ENCODE measurements at places on chromosomes 6 and 20. TPM values are rescaled to one million over a fixed set of nuclear protein-coding genes. Genes with fewer than 3 reads are reported as not detected.

- no peak for DNase-seq
Measured at GRCh38 chr20:25000268-25000801, 7.8 kb upstream of the APMAP start.

GRCh38 chr6:157312757-157313156 is 10.6 kb downstream of the TMEM242 start:
- DNase-seq, result no peak

GRCh38 chr6:39054577-39055142 is 6.1 kb downstream of the GLP1R start:
- DNase-seq, result no peak

DNA sequence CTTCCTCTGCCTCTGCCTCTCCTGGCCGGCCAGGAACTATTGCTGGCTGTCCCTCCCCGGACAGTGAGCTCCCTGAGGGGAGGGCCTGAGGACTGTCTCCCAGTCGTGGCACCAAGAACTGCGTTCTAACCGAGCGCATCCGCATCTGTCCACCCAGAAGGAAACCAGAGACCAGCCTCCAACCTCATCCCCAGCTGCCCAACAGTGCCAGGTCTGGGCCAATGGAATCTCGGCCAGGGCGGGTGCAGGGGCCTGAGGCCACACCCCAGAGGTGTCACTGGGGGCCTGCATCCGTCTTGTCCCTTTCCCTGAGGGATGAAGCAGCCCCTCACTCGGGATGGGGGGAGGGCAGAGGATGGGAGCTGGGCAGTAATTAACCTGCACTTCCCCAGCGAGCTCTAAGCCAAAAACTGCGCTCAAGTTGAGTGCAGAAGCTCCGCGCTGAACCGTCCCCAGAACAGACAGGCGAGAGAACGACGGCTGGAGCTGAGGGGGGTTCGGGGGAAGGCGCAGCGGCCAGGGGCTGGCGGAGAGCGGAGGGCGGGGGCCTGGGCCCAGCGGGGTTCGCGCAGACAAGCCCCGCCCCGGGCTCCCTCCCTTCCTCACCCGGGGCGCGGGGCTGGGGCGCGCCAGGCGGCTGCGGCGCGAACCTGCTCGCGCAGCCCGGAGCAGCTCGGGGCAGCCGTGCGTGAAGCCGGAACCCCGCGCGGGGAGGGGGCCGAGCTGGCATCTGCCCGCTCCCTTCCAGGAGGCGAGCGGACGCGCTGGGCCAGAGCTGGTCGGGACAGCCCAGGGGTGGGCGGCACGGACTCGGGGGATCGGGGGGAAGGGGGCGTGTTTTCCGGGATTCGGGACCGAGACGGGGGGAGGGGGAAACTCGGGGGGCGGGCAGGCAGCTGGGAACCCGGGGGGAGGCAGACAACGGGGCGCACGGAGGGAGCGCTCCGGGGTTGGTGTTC is 1.4 kb downstream of the TFEB start:
- DNase-seq, result no peak

ID1 gene
- 152 TPM for total RNA-seq

- no peak for DNase-seq
Measured at GRCh38 chr20:53227523-53227922, 255.4 kb downstream of the TSHZ2 start.

DNA sequence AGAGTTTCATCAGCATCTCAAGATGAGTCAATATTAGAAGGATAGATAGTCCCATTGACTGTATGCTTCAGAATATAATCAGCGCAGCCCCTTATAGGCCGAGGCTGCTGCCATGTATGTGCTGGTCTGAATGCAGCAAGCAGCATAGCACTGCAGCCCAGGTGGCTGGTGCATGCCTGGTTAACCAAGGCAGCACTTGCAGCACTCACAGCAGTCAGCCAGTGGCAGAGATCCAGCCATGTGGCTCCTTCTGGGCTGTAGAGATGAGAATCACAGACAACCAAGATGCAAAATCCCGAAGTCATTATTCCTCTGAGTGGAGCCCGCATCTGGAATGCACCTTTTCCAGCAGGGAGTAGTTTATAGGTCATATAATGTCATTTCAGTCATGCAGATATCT is 251.9 kb downstream of the UST start:
- no peak for DNase-seq

GRCh38 chr20:3995749-3996320 is 19.5 kb downstream of the RNF24 start:
- no peak for DNase-seq

TBP gene
- 26.4 TPM for total RNA-seq
